ENCODE measurements at places on chromosomes 2 and 18.
A peak's percentile ranks its signal among the peaks of the same experiment; 100 is the strongest.

DNA sequence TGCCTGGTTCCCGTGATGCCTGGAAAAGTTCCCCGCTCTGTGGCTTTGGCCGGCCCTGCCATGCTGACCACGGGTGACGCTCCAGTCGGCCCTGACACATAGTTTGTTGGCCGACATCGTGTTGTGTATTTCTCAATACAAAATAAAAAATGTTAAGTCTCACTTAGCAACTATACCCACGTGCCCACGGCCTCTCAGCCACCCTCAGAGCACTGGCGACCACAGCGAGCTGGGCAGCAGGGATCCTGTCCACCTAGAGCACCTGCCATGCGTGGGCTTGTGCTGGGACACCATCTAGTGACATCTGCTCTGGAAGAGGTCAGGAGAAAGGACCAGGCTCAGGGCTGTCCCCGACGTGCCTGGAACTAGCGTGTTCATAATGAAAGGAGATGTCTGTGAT, 261.7 kb downstream of the HDAC4 start:
- DNase-seq, result no peak

DNA sequence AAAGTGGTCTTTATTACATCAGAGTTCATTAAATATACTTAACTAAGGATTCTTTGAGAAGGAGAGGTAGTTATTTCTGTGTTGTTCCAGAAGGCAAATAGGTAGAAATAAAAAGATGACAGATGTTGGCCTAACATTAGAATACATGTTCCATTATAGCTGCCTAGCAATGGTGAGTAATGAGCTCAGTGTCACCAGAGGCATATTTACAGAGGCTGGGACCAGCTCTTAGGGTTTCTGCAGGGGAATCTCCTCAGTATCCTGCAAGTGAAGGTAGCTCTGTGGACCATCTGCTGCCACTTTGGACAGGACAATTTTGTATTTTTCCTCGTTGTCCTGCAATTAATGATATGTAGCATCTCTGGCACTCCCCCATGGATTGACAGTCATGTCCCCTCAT, 416.0 kb downstream of the THSD7B start:
- no peak for DNase-seq

- DNase-seq, result no peak
These were observed 181.5 kb upstream of the ITGA4 start for GRCh38 chr2:181275643-181276070.

DNA sequence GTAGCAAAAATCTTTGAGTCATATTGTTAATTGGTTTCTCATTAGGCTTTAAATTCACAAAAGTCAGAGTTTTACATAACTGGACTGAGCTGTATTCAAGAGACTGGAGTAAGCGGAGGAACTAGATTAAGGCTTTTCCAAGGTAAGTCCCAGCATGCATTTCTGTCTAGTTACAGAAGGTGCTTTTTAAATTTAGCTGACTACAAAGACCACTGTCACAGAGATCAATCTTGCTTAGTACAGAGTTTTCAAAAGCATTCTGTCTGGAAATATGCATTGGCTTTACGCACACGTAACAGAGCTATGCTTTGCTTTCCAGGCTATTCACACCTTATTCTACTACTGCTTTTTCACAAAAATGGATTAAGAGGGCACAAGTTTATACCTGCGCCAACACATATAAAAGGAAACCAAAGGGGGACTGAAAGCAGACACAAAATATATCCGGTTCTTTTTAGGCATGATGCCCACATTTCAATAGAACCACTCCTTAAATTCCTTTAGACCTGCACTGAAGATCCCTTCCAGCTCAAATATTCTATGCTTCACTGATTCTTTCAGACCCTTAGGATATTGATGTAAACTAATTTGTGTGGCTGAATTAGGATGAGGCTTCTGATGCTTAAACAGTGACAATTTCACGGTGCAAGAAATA, 560.7 kb upstream of the CRIM1 start:
- no peak for DNase-seq

DNA sequence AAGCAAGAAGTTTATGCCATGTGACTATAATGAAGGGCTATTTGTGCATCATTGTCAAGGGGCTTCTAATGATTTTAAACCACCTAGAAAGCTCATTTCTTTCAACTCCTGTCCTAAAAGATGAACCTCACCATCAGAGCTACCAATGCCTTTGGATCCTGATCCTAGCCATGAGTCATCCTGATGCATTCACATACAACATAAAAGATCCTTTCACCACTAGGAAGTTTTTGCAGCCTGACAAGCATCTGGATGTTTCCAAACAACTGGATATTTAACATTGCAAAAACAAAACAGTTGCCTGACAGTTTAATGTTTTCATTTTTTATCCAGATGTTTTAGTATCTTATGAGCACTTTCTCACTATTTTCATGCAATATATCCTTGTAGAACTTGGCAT, 425.3 kb downstream of the MBD2 start:
- DNase-seq, result no peak

DNA sequence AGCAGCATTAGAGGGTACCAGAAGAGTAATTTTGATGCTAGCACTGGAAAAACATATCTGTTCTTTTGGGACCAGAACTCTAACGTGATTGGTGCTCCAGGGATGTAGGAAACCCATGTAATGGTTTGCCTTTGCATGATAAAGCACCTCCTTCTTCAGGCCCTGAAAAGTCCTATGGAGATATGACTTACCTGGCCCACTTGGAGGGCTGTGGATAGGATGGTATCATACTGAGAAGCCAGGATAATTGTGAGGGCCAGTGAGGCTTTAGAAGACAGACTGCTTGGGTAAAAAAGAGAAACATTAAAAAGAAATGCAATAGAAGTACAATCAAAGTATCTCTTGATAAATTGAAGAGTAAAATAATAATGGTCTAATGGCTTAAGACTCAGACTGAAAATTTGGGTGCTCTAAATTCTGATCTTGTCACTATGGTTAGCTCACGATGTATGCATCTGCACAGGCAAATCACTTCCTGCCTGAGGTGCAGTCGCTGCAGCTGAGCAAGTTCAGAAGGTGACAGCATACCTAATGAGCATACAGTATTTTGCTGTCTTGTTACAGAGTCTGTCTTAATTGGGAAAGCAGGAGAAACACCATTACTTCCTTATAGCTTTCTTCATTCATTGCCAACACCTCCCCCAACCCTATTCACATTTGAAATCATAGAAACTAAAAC, 371.5 kb downstream of the NUP35 start:
- no peak for DNase-seq

DNA sequence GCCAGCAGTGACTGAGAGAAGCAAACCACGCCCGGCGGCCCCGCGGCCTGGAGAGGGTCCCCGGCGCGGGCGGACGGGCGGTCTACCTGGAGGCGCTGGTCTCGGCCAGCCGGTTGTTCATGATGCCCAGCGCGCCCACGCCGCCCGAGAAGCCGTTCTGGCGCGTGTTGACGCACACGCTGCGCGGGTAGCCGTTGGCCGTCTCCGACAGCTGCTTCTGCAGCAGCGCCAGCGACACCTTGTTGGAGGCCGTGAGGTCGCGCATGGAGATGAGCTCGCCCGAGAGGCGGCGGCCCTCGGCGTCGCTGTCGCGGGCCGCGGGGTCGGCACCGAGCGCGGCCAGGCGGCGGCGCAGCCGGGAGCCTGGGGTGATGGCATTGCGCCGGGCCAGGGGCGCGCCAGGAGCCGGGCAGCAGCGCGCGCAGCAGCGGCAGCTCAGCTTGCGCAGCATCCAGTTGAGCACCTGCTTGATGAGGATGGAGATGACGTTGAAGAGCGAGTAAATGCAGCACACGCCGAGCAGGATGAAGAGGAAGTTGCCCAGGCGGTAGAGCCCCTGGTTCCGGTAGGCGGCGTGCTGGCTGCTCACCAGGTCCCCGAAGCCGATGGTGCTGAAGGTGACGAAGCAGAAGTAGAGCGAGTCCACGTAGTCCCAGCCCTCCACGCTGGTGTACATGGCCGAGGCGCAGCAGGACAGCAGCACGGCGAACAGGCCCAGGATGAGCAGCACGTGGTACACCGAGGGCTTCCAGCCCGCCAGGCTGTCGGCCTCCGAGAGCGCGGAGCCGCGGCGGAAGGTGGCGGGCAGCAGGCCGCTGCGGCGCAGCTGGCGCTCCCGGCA, 118.1 kb downstream of the MSH2 start:
- no peak for DNase-seq

- no peak for DNase-seq
These were observed 804.7 kb upstream of the PIK3C3 start for GRCh38 chr18:41150316-41150715.

DNA sequence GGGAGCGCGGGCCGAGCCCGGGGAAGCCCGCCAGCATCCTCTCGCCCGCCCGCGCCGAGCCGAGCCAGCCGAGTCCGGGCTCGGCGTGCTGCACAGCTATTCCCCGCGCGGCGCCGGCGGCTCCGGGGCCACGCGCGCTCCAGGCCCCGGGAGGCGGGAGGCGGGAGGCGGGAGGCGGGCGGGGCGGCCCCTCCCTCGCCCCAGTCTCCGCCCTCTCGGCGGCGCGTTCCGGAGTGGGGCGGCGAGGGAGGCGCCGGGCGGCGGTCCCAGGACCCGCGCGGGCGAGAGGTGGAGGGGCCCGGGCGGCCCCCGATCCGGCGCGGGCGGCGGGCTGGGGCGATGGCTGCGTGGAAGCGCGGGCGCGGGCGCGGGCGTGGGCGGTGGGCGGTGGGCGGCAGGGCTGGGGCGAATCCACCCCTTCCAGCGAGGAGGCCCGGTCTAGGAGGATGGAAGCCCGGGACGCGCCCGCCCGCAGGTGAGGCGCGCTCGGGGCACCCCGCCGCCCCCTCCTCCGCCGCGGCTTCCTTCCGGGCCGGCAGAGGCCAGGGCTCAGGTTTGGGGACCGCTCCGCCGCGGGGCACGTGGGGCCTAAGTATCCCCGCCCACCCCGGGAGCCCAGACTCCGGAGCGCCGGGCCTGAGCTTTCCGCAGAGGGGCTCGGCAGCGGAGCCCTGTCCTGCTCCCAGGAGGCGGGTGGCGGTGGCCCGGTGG, at the start of gene ADCY3:
Gene ADCY3, minus strand, starts transcription at position 140 of the 711 bp plus-strand sequence. CDS start 1,250 bp downstream, outside the sequence.
- DNase-seq, result peak; percentile 19

DNA sequence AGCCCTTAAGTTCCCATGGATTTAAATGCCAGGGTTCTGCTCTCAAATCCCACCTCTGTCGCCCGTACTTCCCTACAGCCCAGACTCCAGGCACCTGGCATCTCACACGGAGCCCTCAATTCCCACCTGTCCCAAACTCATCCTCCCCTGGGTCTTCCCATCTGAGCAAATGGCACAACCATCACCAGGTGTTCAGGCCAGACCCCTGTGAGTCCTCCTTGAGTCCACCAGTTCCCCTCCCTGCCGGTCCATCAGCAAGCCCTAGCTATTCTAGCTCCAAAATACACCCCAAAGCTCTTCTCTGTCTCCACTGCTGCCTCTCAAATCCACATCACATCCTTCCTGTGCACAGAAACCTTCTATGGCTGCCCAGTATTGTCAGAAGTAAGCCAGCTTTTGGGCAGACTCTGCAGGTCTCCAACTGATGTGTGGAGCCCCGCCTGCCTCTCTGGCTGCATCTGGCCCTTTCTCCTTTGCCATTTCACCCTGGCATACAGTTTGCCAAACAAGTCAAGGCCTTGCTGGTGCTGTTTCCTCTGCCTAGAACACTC, 67.7 kb downstream of the DNMT3A start:
- DNase-seq, result no peak

DNA sequence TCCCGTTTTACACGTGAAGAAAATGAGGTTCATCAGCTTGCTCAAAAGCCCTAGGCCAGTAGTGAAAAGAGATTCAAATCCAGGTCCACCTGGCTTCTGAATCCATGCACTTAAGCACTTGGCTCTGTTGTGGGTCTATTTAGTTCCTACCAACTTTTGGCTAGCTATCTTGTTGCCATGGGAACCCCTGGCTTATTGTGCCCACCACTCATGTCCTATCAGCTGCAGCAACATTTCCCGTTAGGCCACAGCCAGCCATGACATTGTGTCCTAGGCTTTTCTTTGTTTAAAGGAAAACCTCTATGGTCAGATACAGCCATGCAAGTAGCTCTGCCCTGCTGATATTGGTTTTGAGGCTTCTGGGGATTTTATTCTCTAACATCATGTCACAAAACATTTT, 49.8 kb downstream of the PLEK start:
- DNase-seq, result no peak

GRCh38 chr2:56688661-56689060, 504.9 kb downstream of the CCDC85A start:
- no peak for DNase-seq

DNA sequence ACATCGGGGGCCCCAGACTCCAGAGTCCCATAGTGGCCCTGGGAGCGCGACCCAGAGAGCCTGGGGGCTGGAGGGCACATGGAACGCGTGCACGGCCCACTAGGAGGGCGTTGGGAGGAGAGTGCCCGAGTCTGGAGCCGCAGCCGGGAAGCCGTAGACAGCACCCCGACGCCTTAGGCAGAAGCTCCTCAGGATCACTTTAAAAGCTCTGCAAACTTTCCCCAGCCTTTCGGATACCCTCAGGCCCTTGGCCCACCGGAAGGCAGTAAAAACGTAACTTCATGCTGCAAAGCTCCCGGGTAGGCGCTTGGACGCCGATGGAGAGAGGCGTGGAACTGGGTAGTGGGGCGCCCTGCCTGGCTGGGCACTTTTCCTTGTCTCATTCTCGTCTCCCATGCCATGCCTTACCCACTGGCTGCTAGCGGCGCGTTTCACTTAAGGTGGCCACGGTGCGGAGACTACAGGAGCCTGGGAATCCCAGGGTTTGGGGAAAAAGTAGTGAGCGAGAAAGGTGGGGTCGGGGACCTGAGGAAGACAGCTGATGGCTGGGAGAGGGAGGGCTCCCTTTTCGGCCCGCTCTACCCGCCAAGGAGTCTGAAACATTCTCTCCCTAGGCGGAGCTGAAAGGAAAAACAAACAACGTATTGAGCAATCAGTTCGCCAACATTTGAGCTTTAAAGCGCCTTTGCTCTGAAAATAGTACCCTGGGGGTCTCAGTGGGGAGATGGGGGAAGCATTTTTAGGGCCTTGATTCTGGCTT, 141.8 kb downstream of the MEIS1 start:
- DNase-seq, result no peak

GRCh38 chr2:230811508-230811907, 53.2 kb upstream of the ITM2C start:
- no peak for DNase-seq

DNA sequence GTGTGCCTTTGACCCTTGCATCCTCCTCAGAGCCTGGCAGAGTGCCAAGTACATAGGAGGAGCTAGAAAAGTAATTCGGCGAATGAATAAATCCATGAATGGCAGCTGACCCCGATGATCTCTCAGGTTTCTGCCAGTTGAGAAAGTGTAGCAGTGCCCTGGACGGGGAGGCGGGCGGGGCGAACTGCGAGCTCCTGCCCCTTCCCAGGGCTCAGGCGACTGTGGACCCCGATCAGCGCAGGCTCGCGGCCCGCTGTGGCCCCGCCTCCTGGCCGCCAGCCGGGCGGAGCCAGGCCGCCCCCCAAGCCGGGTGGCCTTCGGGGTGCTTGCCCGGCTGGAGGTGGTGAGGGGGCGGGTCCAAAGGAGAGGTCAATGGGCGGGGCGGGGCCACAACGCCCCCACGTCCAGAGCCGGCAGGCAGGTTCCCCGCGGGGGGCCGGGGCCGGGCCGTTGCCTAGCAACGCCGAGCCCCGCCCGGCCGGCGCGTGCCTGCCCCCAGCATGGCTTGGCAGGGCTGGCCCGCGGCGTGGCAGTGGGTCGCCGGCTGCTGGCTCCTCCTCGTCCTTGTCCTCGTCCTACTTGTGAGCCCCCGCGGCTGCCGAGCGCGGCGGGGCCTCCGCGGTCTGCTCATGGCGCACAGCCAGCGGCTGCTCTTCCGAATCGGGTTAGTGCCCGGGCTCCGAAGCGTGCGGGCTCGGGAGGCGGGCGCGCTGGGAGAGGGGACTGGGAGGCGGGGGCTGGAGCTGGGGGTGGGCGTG, 30.6 kb upstream of the TMBIM1 start:
- peak; percentile 83 for DNase-seq

All from T1000 (cell line).